ENCODE measurements at places on chromosomes 3 and 15.

DNA sequence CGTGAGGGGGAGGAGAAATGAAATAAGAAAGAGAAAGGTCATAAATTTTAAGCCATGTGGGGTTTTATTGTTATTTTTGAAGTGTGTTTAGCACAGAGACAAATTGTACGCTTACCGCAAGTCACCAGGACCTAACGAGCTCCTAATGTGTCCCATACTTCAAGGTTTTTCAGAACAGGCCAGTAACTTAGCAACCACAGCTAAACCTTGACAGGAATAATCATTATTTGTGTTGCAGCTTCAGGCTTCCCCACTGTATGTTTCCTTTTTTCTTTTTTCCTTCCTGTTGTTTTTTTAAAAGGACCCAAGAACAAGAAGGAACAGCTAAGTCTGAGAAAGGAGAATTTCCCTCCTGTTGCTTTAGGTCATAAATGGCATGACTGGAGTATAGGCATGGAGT, 160.8 kb downstream of the TUSC7 start:
- no peak for DNase-seq

- no peak for DNase-seq
These were observed 104.6 kb downstream of the IL1RAP start for GRCh38 chr3:190618330-190619030.

GRCh38 chr3:125651244-125651643, 55.9 kb upstream of the OSBPL11 start:
- DNase-seq: no peak

DNA sequence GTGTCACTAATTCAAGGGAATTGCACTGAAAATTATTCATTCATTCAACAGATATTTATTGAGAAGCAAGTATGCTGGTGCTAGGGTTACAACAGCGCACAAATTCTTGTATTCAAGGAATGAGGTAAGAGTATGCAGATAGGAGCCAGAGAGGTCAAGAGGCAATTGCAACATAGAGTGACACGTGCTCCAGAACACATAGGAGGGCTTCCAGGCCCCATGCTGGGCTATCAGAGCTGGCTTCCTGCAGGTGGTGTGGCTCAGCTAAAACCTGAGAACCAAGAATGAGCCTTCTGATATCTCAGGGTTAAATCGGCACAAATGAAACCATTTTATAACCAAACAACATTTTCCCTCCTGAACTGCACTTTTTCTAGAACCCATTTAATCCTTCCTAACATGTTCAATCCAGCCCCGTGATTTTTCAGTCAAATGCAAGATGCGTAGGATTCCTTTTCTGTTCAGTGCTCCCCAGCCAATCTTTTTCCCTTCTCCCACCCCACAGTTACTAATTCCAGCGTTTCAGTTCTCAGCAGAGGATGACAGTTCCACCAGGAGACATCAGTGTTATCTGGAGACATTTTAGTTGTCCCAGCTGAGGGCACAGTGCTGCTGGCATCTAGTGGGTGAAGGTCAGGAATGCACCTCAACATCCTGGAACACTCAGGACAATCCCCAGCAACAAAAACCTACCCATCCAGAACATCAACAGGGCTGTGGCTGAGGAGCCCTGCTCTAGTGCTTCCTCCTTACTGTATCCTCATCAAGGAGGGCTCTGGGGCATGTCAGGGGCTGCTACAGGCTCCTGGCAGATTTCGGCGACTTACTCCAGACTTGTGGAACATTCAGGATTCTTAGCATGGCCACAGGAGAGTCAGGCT, 13.1 kb downstream of the CCR5AS start:
- DNase-seq: no peak

- DNase-seq: no peak
These were observed 5.5 kb downstream of the MYL3 start for GRCh38 chr3:46857485-46858341.

DNA sequence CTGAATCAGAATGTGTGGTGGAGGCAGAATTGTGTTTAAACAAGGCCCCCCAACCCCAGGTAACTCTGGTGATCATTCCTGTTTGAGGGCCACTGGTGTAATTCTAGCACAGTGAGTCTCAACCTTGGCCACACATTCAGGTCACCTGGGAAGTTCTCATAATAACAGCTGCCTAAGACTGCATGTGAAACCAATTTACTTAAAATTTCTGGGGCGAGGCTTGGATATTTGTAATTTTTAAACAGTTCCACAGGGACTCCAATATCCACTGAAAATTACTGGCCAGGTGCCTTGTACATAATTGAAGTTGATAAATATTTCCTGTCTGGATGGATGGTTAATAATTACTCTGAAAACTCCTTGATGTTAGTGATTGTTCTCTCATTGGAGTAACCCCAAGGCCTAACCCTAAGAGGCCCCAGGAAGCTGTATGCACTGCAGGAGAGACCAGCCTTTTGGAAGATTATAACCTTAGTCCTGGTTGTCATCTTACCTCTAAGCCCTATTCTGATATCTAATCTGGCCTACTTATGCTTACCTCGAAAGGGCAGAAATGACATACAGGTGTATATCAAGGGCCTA, 25.7 kb upstream of the EPHB1 start:
- DNase-seq: no peak

- DNase-seq: no peak
These were observed 30.1 kb upstream of the SLC22A13 start for GRCh38 chr3:38235466-38235865.

GRCh38 chr15:58572521-58572920, 140.7 kb downstream of the LIPC start:
- DNase-seq: no peak

DNA sequence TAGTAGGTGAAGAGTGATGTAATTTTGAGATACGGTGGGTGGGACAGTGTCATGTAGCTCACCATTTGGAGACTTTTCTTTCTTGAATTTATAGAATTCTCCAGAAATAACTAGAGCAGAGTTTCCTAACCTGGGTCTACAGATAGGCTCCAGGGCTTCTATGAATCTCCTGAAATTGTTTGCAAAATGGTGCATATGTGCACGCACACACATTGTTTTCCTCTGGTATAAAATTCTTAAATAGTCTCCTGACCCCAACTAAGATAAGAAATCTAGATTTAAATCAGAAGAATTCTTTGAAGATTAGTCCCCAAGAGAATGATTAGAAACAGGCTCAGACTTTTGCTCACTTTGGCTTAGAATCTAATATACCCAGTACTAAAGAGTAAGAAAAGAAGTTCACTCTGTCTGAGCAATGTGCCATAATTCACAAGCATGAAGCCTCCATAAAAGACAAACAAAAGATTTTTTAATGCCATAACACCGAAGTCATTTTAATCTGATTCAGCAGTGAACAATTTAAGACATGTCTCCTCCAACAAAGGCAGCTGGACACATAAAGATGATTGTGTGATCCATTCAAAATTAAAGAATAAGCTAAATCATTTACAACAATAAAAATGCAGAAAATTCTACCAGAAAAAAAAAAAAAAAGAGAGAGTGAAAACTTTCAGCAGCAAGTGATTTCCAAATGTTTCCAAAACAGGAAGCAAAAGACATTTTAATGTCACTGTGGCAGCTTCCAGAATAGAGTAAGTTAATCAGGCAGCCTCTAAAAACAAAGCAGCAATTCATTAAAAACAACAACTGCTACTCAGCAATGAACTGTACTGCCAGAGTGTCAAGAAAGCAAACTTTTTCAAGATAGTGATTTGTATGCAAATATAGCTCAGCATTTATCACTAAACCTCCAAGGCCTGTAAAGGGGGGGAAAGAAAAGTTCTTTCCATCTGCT, 975.5 kb upstream of the CFAP20DC start:
- DNase-seq: no peak

DNA sequence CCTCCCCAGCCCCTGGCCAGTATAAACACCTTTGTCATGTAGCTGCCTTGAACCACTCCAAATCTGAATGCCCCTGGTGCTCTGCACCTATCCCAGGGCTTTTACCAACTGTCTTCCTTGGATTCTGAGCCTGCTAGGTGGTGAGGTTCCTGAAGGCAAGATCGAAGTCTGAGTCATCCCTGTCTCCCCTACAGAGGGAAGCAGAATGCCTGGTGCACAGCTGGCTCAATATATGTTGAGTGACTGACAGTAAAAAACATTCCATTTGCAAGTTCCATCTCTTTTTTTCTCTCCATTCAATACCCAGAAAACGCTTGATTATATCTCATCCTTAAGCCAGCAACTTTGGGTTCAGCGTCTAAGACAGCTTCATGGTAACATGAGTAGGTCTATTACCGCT, 24.7 kb downstream of the SLC24A1 start:
- DNase-seq: no peak

DNA sequence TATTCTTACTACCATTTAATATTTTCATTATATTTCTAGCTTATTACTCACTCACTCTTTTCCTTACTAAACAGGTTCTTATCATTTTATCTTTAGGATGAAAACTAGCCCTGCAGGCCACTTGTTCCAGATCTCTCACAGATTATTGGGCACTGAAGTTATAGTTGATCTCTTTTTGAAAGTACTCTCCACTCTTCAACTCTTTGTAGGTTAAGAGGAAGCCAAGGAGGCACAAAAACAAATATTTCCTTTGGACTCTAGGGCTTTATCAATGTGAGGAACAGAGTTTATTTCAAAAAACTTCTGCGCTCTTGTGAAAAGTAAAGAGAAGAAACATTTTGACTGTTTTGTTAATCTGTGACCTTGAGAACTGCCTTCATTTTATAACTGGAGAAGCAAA, 96.0 kb upstream of the NPHP3 start:
- no peak for DNase-seq

GRCh38 chr3:60584250-60584649, 667.0 kb downstream of the FHIT start:
- no peak for DNase-seq

DNA sequence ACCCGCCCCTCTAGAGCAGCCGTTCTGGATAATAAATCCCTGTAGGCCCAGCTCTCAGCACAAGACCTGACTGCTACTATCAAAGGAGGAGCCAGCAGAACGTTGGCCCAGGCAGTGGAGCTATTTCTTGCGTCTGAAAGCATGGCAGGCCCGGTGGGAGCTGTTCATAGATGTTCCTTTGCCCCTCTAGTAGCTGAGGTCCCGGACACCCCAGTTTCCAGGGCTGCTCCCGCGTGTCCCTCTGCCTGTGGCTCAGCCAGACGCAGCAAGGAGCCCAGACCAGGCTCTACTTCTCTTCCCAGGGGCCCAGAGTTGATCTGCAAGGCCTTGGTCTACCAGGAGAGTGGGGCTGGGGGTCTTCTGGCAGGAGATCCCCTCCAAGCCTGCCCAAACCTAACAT, 76.1 kb downstream of the FAM174B start:
- no peak for DNase-seq

- DNase-seq: no peak
These were observed 155.5 kb upstream of the ROPN1 start for GRCh38 chr3:124147429-124147828.

GRCh38 chr15:100897221-100898151, 17.9 kb downstream of the ALDH1A3 start:
- no peak for DNase-seq

DNA sequence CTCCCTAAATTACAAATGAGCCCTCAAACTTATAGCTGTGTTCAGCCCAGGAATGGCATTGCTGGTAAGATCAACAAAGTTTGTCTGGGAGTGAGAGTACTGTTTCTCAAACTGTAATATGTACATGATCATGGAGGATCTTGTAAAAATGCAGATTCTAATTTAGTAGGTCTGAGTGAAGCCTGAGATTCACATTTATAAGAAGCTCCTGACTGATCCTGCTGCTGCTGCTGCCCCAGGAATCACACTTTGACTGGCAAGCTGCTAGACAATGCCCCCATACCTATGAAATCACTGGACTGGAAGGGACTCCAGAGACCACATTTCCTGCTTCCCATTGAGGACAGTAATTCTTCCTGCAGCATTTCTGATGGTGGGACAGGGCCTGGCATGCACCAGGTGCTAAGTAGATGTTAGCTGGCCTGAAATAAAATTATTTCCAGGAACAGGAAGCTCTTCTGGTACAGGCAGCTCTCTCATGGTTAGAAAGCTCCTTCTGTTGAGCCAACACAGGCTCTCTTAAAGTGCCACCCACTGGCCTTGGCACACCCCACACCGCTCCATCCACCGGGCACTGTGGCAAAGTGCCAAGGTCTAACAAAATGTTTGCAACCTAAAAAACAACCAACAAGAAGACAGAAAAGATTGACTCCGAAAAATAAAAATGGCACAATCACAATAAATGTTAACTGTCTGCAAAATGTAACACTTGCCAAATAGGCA, 36.7 kb upstream of the ZNF710 start:
- no peak for DNase-seq

DNA sequence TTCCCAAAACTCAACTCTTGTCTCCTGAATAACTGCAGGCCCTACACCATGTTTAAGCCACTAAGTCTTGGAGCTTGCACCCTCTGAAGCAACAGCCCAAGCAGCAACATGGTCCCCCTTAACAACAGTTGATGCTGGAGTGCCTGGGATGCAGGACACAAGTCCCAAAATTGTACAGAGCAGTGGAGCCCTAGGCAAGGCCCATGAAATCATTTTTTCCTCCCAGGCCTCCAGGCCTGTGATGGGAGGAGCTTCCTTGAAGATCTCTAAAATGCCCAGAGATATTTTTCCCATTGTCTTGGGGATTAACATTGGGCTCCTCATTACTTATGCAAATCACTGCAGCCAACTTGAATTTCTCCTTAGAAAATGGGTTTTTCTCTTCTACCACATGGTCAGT, 311.9 kb upstream of the EPHA3 start:
- no peak for DNase-seq

- DNase-seq: no peak
These were observed 31.6 kb upstream of the CERS3 start for GRCh38 chr15:100560323-100560722.

DNA sequence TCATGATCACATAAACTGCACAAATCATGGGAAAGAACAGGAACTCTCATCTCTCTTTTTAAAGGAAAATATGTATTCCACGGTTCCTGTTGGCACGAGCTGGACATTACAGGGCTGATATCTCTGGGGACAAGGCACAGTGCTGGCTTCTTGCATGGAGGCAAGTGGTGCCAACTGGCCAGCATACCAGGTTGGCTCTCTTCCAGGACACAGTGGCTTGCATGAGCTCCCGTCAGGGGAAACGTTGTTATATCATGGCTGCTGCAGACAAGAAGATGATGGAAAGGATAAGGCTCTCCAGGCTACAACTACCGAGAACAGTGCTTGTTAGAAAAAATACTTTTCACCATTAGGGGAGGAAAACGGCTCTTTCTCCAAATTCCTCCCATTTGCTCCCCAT, 283.9 kb downstream of the RORA start:
- DNase-seq: no peak

- no peak for DNase-seq
These were observed 489.8 kb upstream of the PROK2 start for GRCh38 chr3:72274493-72275330.

DNA sequence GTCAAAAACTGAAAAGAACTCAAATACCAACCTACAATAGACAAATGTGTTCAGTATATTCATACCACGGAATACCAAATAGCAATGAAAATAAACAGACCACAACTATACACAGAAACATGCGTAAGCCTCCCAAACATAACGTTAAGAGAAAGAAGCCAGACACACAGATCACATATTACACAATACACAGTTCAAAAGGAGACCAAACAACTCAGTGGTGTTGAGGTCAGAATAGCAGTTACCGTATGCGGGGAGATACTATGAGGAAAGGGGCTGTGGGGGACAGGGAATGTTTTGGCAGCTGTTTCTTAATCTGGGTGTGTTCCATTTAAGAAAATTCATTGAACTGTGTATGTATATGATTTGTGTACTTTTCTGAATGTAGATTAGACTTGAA, 6.6 kb downstream of the OSBPL10 start:
- no peak for DNase-seq

All from NCI-H526 treated with DMSO at 0.1 percent for 48 hours (cell line).